ENCODE measurements at places on chromosomes 16 and 17.

DNA sequence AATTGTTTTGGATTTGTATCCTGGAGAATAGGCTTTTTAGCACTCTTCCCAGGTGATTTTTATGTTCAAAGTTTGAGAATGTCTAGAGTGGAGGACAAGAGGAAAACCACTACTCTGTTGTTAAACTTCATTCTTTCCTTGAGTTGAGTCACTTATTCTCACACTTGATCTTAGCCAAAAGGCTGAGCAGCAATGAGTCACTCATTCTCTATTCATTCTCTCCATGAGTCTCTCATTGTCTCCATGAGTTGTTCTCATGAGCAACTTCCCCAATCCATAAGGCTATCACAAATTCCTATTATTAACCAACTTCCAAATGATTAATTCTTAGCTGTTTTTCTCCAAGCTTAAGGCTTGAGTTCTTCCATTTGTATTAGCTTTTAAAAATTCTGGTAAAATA, 1393.3 kb downstream of the CDH8 start:
- DNase-seq: no peak

- DNase-seq: no peak
Observed at GRCh38 chr17:10398352-10398751, 23.4 kb downstream of the MYH8 start.

DNA sequence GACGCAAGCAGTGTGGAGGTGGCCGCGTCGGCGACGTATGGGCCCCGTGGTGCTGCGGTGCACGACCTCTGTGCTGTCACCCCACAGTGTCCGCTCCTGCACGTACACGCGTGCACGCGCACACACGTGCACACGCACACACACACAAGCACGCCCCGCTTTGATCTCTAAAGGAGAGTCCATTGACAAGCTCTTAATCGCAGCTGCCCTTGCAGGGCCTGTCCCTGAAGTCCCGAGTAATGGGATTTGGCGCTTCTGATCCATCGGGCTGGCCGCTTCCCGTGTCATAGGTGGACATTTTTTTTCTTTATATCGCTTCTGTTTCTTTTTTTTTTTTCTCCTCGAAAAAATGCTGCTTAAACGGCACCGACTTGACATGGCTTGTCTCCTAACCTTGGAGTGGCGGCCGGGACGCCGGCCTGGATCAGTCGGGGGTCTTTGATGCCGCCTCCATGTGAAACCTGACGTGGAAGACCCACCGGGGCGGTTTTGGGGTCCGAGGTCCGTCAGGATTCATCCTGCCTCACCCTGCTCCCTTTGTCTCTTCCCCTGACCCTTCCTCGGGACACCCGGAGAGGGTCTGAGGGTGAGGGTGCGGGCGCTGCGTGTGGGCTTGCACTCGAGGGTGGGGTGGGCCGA, 8.3 kb upstream of the AXIN1 start:
- DNase-seq: no peak

DNA sequence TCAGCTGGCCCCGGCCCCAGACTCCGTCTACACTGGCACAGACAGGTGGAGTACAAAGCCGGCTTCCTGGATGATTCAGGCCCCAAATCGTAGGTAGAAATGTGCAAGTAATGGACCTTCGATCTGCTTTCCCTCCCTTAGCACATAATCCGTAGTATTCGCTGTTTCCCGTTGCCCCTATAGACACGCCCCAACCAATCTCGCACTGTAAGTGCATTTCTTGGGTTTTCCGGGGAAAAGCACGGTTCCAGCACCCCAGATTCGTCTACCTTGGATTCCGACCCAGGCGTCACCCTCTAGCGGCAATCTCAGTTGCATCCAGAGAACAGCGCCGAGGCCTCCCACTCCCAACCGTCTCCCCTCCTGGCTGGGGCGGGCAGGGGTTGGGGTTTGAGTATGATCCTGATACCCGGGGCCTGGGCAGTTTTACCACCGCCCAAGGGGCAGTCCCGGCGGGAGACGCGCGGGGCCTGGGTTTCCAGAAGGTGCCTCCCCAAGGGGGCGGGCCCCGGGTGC, 12.1 kb upstream of the FOXF1 start:
- no peak for DNase-seq

- peak; percentile 71 for DNase-seq
Observed at GRCh38 chr16:29820730-29821642, 724 bp downstream of the MVP start.

- no peak for DNase-seq
Observed at GRCh38 chr16:85582229-85582991, 30.7 kb upstream of the GSE1 start.
